ENCODE measurements at places on chromosomes 2 and 18.

DNA sequence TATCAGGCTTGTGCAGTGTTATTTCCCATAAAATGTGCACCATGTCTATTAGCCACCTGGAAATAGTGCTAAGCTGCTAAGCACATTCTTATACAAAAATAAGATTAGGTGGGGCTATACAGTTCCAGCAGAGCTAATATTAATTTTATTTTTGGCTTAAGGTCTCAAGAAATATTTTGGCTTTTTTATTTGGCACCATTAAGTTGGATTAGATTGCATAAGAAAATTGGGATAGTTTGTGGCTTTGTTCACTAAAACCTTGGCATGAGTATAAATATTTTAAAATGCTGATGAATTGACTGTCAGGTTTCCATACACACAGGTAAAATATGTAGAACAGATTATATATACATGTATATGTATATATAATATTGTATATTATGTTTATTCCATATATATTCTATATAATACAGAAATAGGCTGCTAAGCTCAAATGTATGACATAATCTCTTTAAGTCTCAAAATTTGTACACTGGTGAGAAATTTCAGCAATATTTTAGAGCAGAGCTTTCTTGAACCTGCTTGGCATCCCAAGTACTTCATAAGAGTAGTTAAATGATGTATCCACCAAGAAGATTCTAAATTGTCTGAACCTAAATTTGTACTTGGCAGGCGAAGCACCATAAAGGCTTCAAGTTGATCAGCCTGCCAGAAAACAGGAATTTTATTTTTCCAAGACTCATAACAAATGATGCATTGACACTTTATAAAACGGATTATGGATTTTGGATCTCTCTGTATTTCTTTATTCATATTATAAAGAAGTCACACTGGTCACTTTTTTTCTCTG lies 32.6 kb downstream of the CCDC102B start:
- DNase-seq: no peak

- no peak for DNase-seq
These were observed 57.9 kb upstream of the ARHGAP15 start for GRCh38 chr2:143071185-143071876.

DNA sequence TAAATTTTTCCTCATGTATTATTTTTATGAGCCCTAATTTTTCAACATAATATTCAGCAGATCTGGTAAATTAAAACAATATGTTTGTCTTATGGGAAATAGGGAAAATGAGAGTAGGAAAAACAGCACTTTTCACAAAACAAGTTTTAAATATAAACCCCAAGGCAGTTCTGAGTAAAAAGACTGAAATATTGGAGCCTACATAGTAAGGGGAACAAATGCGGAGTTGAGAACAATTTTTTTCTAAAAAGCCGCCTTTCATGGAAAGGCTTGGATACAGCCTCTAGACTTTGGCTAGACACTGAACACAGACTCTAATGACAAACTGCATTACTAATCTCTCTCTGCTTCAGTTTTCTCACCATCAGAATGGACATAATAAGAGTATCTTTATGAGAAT lies 174.1 kb downstream of the NOL4 start:
- no peak for DNase-seq

- DNase-seq: no peak
These were observed 56.8 kb downstream of the ASAP2 start for GRCh38 chr2:9263428-9263827.

DNA sequence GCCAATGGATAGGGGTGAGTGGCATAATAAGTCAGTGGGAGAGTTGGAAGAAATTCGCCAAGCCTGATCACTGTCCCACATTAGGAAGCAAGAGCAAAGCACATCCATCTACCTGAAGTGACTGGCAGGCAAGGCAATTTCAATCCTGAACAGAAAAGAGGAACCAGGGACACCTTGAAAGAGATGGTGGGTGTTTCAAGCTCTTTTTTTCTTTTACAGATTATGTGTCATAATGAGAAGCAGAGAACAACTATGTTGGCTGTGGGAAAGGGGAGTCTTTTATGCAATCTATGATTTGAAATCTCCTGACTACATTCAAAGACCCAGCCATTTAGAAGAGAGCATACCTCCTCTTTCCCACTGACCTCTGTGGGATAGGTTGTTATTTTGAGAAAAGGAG lies 63.5 kb downstream of the TGIF1 start:
- no peak for DNase-seq

Data from stimulated activated CD4-positive, alpha-beta T cell treated with anti-CD3 and anti-CD28 coated beads, TNF-alpha, amount 100 ng/mL, for 24 hours (primary cell).